Iris pigment epithelial cell (primary cell): ENCODE measurements at places on chromosomes 12 and 14.
A peak's percentile ranks its signal among the peaks of the same experiment; 100 is the strongest.

GRCh38 chr14:78968265-78968664 is 798.1 kb downstream of the NRXN3 start:
- no peak for DNase-seq

DNA sequence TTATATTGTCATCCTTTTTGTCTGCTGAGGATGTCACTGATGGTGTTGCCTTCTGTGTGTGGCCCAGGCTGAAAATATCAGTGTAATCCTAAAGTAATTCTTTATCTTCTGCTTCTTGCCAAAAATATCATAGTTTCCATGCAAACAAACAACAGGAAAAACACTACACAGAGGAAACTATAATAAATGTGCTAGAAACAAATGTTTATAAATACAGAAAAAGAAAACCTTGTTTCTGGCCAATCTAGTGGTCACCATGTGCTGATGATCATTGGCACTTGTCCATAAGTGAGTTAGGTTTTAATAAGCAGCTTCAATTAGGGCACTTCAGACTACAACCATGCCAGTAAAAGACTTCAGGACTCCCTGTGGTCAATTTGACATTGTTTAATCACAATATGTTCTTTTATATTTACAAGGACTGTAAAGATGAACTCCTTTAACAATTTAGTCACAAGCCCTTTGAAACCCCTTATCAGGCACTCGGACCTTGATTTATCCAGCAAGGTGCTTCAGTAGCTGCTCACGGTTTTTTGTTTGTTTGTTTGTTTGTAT is 124.8 kb downstream of the TMTC3 start:
- no peak for DNase-seq

- DNase-seq = no peak
Observed at GRCh38 chr14:35932136-35932535, 106.0 kb downstream of the BRMS1L start.

GRCh38 chr12:100987552-100988521 is 193.3 kb downstream of the ANO4 start:
- DNase-seq = peak; percentile 49
